ENCODE measurements at places on chromosomes 1 and 21. TPM values are rescaled to one million over a fixed set of nuclear protein-coding genes. Genes with fewer than 3 reads are reported as not detected.

CCDC181 gene
- total RNA-seq: 0.87 TPM

HIVEP3 gene
- 1.8 TPM for total RNA-seq

SPRR2B gene
- total RNA-seq: not detected

SIPA1L2 gene
- 37.5 TPM for total RNA-seq

KCNK2 gene
- 48.7 TPM for total RNA-seq

OR2M3 gene
- total RNA-seq: 0.45 TPM

DNAJC28 gene
- not detected for total RNA-seq
